IMR-90 (cell line): ENCODE measurements at places on chromosomes 6 and 20. TPM values are rescaled to one million over a fixed set of nuclear protein-coding genes. Genes with fewer than 3 reads are reported as not detected.
A peak's percentile ranks its signal among the peaks of the same experiment; 100 is the strongest.

GRCh38 chr20:46558511-46558959 is 8.1 kb upstream of the OCSTAMP start:
- H3K27ac ChIP-seq = no peak overlapping the region
- H3K4me3 ChIP-seq = no peak overlapping the region
- no peaks in the 10 kb centered on the region; the same call in 1 of the 2 replicates for H3K27me3 ChIP-seq
- H3K36me3 ChIP-seq = no peaks in the 10 kb centered on the region
- H3K4me1 ChIP-seq = peaks cover 3% of the 10 kb centered on the region; the same call in 1 of the 2 replicates

The ZNF337 gene
- total RNA-seq = 15.8 and 16.5 TPM in 2 replicates

DNA sequence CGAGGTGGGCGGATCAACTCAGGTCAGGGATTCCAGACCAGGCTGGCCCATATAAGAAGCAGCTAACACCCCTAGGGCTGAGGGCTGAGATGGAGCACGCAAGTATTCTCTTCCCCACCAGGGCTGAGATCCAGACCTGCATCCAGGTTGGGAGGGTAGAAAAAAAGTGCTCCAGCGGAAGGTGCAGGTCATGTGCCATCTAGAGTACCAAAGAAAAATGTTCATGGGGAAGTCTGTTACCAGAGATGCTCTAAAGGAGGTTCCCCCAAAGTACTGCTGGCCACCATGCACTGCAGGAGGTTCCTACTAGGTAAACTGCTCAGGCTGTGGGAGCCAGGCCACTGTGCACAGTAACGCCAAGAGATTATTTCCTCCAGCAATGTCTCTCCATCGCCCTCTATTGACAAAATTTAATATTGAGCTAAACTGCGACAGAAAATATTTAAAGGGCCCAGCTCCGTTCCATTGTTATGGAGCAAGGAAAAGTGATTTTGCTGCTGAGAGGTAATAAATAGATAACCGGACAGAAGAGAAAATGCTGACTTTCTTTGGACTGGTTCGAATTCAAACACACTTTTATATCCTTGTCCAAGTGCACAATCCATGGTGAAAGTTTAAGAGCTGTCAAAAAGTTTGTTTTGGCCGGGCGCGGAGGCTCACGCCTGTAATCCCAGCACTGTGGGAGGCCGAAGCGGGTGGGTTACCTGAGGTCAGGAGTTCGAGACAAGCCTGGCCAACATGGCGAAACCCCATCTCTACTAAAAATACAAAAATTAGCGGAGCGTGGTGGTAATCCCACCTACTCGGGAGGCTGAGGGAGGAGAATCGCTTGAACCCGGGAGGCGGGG is 159.9 kb downstream of the OR2B2 start:
- H3K27ac ChIP-seq = no peak overlapping the region
- no peaks in the 10 kb centered on the region for H3K4me1 ChIP-seq
- H3K4me3 ChIP-seq = peak overlapping the region; percentile 99

The TBC1D20 gene
- 36.7 and 42.8 TPM in 2 replicates for total RNA-seq

DNA sequence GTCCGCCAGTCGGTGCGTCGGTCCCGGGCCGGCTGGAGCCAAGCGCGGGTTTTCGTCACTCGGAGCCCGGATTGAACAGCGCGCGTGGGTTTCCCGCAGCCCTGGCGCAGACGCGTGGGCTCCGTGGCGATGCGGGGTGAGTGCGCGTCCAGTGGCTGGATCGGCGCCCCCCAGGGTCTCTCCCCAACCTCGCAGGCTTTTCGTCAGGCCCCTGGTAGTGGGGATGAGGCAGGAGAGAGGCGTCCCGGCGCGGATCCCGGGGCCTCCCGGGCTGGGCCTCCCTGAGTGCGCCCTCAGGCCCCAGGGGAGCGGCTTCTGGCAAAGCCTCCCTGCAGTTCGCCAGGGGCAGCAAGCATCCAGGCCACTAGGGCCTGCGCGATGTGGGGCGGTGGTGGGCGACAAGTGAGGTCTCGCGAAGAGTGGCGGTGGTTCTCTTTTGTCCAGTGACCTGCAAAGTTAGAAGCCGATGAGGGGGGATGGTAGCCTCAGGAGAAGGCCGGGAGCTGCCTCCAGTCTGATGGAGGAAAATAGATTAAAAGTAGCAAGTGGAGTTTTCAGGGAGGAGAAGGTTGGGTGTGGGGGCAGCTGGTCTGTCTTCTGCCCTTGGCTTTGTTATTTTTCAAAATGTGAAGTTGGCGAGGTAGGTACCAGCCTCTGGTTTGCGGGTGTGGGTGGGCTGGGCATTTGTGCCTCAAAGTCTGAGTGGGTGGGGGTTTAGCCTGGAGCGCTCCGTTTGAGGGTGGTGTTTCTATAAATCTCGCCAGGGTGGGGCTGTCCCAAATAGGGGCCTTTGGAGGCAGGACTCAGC is 1.6 kb downstream of the TOX2 start:
- H3K27me3 ChIP-seq = no peaks in the 10 kb centered on the region
- DNase-seq = no peak
- peaks cover 7% of the 10 kb centered on the region for H3K4me1 ChIP-seq

DNA sequence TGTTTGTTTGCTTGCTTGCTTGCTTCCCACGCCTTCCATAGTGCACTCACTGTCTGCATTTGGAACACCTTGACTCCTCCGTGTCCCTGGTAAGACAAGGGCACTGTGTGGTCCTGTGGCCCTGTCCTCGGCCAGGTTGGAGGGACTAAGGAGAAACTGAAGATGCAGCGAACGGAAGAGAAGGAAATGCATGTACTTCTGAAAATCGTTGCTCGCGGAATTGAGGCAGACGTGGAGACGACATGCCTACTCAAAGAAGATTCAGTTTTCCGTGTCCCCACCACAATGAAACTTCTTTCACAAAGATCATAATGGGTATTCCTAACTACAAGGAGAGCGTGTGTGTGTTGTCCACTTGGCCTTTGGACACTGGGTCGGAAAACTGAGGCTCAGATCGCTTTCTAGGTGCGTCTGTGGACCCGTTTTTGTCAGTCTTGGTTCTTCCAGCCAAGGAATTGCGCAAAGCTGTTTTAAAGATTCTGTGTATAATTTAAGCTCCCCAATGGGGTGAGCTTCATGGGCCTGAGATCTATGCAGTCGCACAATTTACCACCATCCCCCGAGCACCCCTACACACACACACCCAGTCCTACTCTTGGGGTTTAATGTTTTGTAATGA is 120.4 kb upstream of the ZNF184 start:
- H3K27me3 ChIP-seq = no peaks in the 10 kb centered on the region
- no peak for DNase-seq
- H3K27ac ChIP-seq = no peak overlapping the region
- H3K4me3 ChIP-seq = peak overlapping the region; percentile 22; the same call in 1 of the 2 replicates
- no peaks in the 10 kb centered on the region for H3K4me1 ChIP-seq

DNA sequence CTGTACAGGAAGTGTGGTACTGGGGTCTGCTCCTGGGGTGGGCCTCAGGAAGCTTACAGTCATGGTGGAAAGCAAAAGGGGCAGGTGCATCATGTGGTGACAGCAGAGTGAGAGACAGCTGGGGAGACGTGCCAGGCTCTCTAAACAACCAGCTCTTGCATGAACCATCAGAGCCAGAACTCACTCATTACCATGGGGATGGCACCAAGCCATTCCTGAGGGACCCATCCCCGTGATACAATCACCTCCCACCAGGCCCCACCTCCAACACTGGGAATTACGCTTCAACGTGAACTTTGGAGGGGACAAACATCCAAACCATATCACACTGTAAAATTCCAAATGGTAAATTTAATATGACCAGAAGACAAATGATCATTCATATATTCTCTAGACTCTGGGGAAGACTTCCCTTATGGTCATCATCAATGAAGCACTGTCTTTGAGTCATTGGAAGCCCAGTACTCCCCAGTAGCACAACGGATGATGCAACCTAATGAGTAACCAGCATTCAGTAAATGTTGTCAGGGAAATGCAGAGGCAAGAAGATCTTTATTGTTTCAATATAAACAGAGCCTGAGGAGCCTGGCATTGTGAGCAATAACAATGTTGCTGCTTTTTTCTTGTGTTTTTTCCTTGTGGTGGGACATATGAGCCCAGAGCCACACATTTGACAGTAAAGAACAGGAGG is 48.2 kb upstream of the RALY start:
- no peaks in the 10 kb centered on the region for H3K36me3 ChIP-seq
- peak; percentile 93 for DNase-seq

DNA sequence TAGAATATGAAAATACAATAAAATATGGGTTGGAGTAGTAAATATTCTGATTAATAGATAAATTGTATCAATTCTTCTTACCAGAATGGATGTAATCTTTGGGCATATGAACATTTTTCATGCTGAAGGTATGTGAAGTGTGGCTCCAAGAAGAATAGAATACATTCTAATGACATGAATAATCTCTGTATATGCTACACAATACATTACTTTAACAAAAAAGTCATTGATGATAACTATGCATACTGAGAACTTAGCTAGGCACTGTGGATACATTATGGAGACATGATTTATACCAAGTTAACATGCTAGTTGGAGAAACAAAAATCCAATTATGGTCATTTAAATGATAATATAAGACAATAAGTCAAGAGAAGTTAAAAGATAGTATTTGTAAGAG is 62.7 kb upstream of the HDAC2 start:
- no peak overlapping the region for H3K27ac ChIP-seq
- no peak for DNase-seq
- no peaks in the 10 kb centered on the region for H3K4me1 ChIP-seq

The ARFGEF3 gene
- under 0.01 TPM in 2 replicates for total RNA-seq

The FAM135A gene
- total RNA-seq = 7.9 and 9.7 TPM in 2 replicates

- H3K27me3 ChIP-seq = no peaks in the 10 kb centered on the region
- H3K36me3 ChIP-seq = no peaks in the 10 kb centered on the region
- no peak overlapping the region for H3K27ac ChIP-seq
- DNase-seq = no peak
- H3K4me1 ChIP-seq = no peaks in the 10 kb centered on the region
These were observed 641.2 kb downstream of the DOK5 start for GRCh38 chr20:55116598-55116997.

DNA sequence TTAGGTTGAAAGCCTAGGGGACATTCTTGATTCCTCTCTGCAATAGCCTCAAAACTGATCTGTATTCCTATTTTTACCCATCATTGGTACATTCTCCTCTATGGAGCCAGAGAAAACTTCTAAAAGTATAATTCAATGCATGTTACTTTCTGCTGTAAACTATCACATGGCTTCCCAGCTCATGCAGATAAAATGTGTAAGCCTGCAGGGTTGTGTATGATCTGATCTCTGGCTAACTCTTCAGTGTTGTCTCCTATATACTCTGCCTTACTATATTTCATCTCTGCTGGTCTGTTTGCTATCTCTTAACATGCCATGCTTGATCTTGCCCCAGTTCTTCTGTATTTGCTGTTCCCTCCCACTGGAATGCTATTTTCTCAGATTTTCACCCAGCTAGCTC is 323.3 kb upstream of the RSPO3 start:
- no peak for DNase-seq
- no peak overlapping the region for H3K27ac ChIP-seq
- no peaks in the 10 kb centered on the region for H3K4me1 ChIP-seq
- H3K27me3 ChIP-seq = 0 out of 2 replicates have a peak, but pooled peaks cover 1% of the 10 kb centered on the region
- no peak overlapping the region for H3K4me3 ChIP-seq
- H3K36me3 ChIP-seq = no peaks in the 10 kb centered on the region

DNA sequence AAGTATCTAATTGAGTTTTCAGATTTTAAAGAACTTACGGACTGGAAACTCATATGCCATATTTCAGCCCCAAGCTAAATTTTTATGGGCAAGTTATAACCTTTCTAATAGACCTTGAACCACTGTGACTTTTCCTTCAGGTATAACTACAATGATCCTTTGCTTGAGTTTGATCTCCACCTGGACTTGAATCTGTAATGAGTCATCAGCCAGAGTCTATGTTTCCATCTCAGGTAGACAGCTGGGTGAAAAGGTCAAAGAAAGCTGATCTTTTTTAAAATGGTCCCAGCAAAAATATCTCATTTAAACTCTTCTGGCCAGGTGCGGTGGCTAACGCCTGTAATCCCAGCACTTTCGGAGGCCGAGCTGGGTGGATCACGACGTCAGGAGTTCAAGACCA is 88.4 kb upstream of the SGK1 start:
- H3K4me1 ChIP-seq = peaks cover 2% of the 10 kb centered on the region
- no peaks in the 10 kb centered on the region for H3K27me3 ChIP-seq
- no peaks in the 10 kb centered on the region for H3K36me3 ChIP-seq
- H3K4me3 ChIP-seq = no peak overlapping the region
- H3K27ac ChIP-seq = no peak overlapping the region

The BPIFB1 gene
- not detected in 2 replicates for total RNA-seq

DNA sequence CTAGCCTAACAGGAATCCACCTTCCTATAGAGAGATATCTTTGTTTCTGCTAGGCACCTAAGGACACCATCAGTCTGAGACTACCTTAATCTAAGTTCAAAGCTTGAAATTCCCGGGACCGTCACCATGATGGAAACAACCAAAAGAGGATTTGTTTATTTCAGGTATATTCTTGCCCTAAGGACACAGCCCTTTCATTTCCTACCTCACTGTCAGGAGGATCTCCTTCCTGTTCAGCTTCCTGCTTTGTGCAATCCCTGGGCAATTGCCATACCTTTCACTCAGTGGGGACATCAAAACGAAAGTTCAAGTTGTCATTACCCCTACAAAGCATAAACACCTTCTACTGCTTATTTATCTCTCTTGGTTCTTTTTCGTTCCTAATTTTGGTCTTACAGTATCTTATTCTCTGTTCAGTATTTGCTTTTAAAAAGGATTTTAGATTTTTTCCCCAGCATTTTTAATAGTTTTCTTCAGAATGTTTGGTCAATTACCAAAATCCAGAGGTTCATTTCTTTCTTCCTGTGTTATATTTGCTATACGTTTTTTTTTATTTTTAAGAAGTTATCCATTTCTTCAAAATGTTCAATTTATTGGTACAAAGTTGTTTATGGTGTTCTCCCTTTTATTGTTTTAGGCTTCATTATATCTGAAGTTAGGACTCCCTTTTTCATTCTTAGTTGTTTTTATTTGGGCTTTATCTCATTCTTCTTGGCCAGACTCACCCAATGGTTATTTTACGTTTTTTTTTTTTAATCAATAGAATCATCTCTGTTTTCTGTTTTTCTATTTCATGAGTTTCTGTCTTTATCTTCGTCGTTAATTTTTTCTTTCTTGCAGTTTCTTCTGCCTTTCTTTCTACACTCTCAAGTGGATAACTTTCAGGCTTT is 13.0 kb upstream of the TBPL1 start:
- H3K27ac ChIP-seq = no peak overlapping the region
- DNase-seq = no peak
- peaks cover 2% of the 10 kb centered on the region; the same call in 1 of the 2 replicates for H3K4me1 ChIP-seq
- no peaks in the 10 kb centered on the region for H3K36me3 ChIP-seq
- H3K27me3 ChIP-seq = no peaks in the 10 kb centered on the region

- H3K36me3 ChIP-seq = no peaks in the 10 kb centered on the region
- H3K27ac ChIP-seq = no peak overlapping the region
- no peaks in the 10 kb centered on the region for H3K27me3 ChIP-seq
- DNase-seq = no peak
- no peak overlapping the region for H3K4me3 ChIP-seq
These were observed 102.2 kb downstream of the DACT2 start for GRCh38 chr6:168217216-168217879.

The SLC4A11 gene
- 0.28 and 0.36 TPM in 2 replicates for total RNA-seq

The SCRT2 gene
- not detected in 2 replicates for total RNA-seq
